SJSA1 (cell line): ENCODE measurements at places on chromosomes 4 and X. TPM values are rescaled to one million over a fixed set of nuclear protein-coding genes. Genes with fewer than 3 reads are reported as not detected.
A peak's percentile ranks its signal among the peaks of the same experiment; 100 is the strongest.

GRCh38 chr4:125522588-125522987, 207.8 kb downstream of the FAT4 start:
- no peaks in the 10 kb centered on the region for H3K27me3 ChIP-seq
- no peak for DNase-seq
- no peaks in the 10 kb centered on the region for H3K4me1 ChIP-seq
- H3K4me3 ChIP-seq, result no peak overlapping the region

DNA sequence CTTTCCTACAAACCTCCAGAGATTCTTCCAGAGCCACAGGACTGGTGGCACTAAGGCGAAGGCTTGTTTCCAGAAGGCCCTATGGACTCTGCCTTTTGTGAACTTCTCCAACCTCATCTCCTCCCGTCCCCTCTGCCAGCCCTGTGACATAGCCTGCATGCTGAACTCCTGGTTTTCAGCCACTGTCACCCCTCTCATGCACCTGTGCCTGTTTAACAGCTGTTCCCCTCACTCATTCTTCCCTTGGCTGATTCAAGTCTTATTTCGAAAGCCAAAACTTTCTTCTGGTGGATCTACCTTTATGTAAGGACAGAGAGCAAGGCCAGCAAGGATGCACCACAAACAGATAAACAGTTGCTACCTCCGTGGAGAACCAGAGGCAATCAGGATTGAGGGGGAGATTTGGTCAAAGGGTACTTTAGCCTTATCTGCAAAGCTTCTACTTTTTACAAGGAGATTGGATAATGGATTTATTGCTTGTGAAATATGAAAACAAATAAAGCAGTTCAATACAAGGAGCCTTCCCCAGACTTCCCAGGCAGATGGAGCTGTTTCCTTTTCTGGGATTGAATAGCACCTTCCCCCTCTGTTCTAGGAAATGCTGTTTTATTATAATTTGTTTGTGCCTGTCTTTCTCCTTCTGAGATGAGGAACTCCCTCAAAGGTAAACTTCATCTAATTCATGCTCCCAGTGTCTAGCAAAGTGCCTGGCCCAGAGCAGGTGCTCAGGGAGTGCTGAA, 5.7 kb downstream of the CITED1 start:
- H3K27me3 ChIP-seq, result peaks cover 8% of the 10 kb centered on the region
- no peak overlapping the region for H3K4me3 ChIP-seq
- H3K27ac ChIP-seq, result no peak overlapping the region
- no peak for DNase-seq
- peaks cover 4% of the 10 kb centered on the region for H3K4me1 ChIP-seq

DNA sequence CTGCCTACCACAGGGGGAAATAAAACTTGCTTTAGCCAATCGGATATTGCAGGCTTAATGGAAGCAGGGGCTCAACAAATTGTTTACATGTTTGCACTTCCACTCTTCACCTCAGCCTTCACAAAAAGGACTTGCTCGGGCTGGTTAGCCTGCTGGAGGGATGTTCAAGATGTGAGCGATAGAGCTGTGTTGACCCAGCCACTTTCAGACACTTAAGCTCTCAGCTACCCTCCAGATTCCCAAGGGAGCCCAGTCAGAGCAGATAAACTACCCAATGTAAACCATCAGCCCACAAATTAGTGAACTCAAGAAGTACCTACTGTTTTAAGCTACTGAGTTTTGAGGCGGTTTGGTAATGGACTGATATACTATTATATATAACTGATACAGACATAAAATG, 508.4 kb upstream of the FTHL17 start:
- peak; percentile 42 for DNase-seq
- H3K36me3 ChIP-seq, result no peaks in the 10 kb centered on the region
- peak overlapping the region; percentile 77 for H3K27ac ChIP-seq
- no peaks in the 10 kb centered on the region for H3K27me3 ChIP-seq
- peaks cover 15% of the 10 kb centered on the region for H3K4me1 ChIP-seq
- no peak overlapping the region for H3K4me3 ChIP-seq

STBD1 gene
- total RNA-seq, result 10.3 and 10.6 TPM in 2 replicates

ARMCX1 gene
- 15.5 and 19.6 TPM in 2 replicates for total RNA-seq

NHS gene
- total RNA-seq, result 1.3 and 2.6 TPM in 2 replicates
